ENCODE measurements at places on chromosomes 4 and X. TPM values are rescaled to one million over a fixed set of nuclear protein-coding genes. Genes with fewer than 3 reads are reported as not detected.
A peak's percentile ranks its signal among the peaks of the same experiment; 100 is the strongest.

- no peak overlapping the region for H3K4me3 ChIP-seq
- H3K36me3 ChIP-seq: no peaks in the 10 kb centered on the region
- H3K27ac ChIP-seq: no peak overlapping the region
- H3K27me3 ChIP-seq: no peaks in the 10 kb centered on the region
- no peak for DNase-seq
- peaks cover 4% of the 10 kb centered on the region for H3K4me1 ChIP-seq
These were observed 85.4 kb downstream of the AFAP1 start for GRCh38 chr4:7854216-7854615.

The FRAS1 gene
- total RNA-seq: 4.3 TPM

GRCh38 chrX:49878128-49878833 is 1.0 kb upstream of the USP27X start:
- no peaks in the 10 kb centered on the region for H3K27me3 ChIP-seq
- peak overlapping the region; percentile 82 for H3K27ac ChIP-seq
- H3K4me3 ChIP-seq: peak overlapping the region; percentile 76
- no peak for DNase-seq

- no peak overlapping the region for H3K4me3 ChIP-seq
- H3K27ac ChIP-seq: no peak overlapping the region
- DNase-seq: no peak
- no peaks in the 10 kb centered on the region for H3K4me1 ChIP-seq
- H3K36me3 ChIP-seq: no peaks in the 10 kb centered on the region
- H3K27me3 ChIP-seq: no peaks in the 10 kb centered on the region
These were observed 15.7 kb upstream of the HSFX1 start for GRCh38 chrX:149758068-149758714.

- no peak overlapping the region for H3K27ac ChIP-seq
- H3K4me3 ChIP-seq: no peak overlapping the region
- H3K36me3 ChIP-seq: peaks cover 7% of the 10 kb centered on the region
- H3K4me1 ChIP-seq: no peaks in the 10 kb centered on the region
- no peaks in the 10 kb centered on the region for H3K27me3 ChIP-seq
These were observed 29.7 kb downstream of the SCLT1 start for GRCh38 chr4:129063640-129064039.

DNA sequence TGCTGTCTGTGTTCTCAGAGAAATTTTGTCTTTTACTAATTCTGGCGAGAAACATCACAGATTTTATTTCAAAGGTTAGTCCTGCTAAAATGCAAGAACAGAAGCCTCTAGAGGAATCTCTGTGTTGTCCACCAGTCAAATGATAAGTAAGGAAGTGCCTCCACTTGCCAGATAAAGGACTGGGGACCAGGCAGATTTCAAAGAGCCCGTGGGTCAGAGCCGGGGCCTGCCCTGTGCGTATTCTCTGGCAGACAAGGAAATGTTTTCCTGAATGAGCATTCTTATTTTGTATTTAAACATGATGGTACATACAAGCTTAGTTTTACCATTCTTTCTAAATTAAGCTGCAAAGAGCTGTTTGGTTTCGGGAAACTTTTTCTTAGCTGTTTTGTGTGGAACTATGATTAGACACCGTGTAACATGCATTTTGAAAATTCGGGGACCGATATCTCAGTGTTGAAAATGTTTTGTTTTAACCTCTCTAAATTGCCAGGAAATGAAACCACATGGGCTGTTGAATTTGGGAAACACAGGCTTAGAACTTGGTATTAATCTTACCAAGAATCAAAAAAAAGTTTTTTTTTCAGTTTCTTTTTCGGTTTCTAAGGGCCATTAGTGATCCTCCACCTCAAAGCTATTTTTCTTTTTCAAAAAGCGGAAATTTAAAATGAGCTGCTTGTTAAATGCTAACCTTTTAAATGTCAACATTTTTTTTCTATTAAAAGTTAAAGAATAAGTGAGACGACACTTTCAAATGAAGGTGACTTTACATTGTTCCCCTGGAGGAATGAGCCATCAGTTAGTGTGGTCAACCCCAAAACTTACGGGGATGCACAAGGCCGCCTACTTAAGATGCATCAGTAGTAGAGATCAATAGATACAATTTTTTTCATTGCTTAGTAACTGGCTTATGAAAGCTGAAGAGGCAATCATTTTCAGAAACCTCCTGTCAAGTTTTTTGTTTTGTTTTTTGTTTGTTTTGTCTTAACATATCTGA is 89.6 kb upstream of the MTM1 start:
- no peak for DNase-seq
- no peaks in the 10 kb centered on the region for H3K36me3 ChIP-seq
- H3K27ac ChIP-seq: no peak overlapping the region
- no peak overlapping the region for H3K4me3 ChIP-seq

DNA sequence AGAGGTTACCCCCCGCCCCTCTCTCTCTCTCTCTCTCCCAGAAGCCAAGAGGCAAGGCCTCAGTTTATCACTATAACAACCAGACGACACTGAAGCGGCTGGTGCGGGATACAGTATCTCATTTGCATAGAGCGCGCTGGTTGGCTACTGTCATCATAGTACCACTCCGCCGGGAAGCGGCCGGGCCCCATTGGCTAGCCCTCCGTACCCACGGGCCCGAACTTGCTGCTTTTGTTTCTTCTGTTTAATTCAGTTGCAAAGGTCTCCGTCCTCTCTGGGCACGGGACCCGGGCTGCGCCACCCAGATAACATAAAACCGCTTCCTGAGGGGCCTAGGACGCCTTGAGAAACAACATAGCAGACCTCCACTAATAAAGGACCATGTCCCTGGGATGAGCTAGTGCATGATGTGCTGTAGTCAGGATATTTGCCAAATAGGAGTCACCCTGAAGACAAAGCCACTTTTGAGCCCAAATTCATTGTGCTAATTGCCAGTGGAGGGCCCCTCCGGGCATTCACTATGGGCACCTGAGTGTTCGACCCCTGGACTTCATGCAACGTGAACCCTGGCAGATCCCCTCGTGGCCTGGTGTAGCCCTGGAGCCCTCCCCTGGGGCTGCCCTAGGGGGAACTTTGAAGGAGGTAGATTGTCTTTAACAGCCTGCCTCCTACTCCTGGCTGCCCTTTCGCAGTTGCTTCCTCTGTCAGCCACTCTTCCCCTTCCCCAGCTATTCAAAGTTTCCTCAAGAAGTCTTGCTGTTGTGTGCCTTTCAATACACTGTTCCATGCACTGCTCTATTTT is at the start of gene PCYT1B:
TSS of gene PCYT1B (minus strand) at position 91 of the 802 bp plus-strand sequence. CDS start 242 bp downstream, outside the sequence.
- H3K27me3 ChIP-seq: no peaks in the 10 kb centered on the region
- peaks cover 11% of the 10 kb centered on the region for H3K4me1 ChIP-seq
- peak; percentile 78 for DNase-seq
- H3K36me3 ChIP-seq: no peaks in the 10 kb centered on the region
- no peak within 1 kb of the TSS for H3K4me3 ChIP-seq
- H3K27ac ChIP-seq: no peak within 1 kb of the TSS

The CFAP99 gene
- total RNA-seq: 4.8 TPM

The SPINK2 gene
- total RNA-seq: not detected

GRCh38 chr4:1746265-1746691 is 25.0 kb downstream of the TACC3 start:
- no peaks in the 10 kb centered on the region for H3K36me3 ChIP-seq
- H3K4me1 ChIP-seq: peaks cover 5% of the 10 kb centered on the region
- H3K27ac ChIP-seq: no peak overlapping the region
- H3K4me3 ChIP-seq: no peak overlapping the region
- H3K27me3 ChIP-seq: no peaks in the 10 kb centered on the region

- no peak overlapping the region for H3K4me3 ChIP-seq
- no peaks in the 10 kb centered on the region for H3K27me3 ChIP-seq
- no peaks in the 10 kb centered on the region for H3K4me1 ChIP-seq
- H3K36me3 ChIP-seq: no peaks in the 10 kb centered on the region
- DNase-seq: no peak
- H3K27ac ChIP-seq: no peak overlapping the region
These were observed 251.6 kb downstream of the USP46 start for GRCh38 chr4:52407545-52407944.

GRCh38 chr4:174865418-174865985 is 36.5 kb upstream of the GLRA3 start:
- no peak overlapping the region for H3K27ac ChIP-seq
- no peaks in the 10 kb centered on the region for H3K27me3 ChIP-seq
- no peak overlapping the region for H3K4me3 ChIP-seq
- H3K4me1 ChIP-seq: no peaks in the 10 kb centered on the region
- DNase-seq: no peak
- H3K36me3 ChIP-seq: no peaks in the 10 kb centered on the region

- H3K36me3 ChIP-seq: no peaks in the 10 kb centered on the region
- H3K4me3 ChIP-seq: no peak overlapping the region
- H3K27me3 ChIP-seq: no peaks in the 10 kb centered on the region
- H3K4me1 ChIP-seq: no peaks in the 10 kb centered on the region
- H3K27ac ChIP-seq: no peak overlapping the region
These were observed 140.3 kb upstream of the SH3RF1 start for GRCh38 chr4:169410839-169411770.

The PSAPL1 gene
- not detected for total RNA-seq

DNA sequence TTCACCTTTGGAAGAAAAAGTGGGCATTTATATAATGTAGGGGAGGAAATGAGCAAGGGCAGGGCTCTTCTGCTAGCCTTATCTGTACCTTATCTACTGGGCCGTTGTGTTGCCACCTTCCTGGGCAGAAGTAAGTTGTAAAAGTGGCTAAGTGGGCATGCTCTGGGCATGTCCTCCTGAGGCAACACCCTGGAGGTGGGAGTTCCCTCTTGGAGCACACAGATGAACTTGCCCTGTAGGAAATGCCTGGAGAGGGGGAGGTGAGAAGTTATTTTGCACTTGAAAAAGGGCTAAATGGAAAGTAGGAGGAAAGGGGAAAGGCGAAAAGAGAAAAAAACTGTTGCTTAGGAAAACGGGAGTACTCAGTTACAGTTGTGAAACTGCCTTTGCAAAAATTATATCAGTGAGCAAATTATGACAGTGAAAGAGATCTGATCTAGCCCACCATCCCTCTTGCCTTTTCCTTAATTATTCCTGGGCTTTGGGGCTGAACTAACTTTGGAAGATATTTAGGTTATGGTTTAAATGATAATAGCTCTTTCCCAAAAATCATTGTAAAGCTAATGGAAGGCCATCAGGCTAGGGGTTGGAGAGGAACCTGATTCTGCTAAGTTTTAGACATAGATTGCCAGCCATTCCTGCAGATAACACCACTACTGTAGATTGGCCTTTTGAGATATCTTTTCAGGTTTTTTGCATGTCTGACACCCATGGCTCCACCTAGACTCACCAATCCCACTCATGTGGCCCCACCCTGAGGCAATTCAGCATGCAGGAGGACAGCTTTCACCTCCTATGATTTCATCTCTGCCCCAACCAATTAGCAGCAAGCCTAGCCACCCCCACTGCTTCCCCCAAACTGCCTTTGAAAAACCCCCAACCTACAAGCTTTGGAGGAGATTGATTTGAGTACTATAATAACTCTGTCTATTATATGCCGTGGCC is 20.5 kb upstream of the ZNF81 start:
- H3K4me3 ChIP-seq: no peak overlapping the region
- H3K36me3 ChIP-seq: no peaks in the 10 kb centered on the region
- no peaks in the 10 kb centered on the region for H3K27me3 ChIP-seq
- no peak for DNase-seq

The XG gene
- not detected for total RNA-seq

The TMEM271 gene
- total RNA-seq: not detected

The TLL1 gene
- 2.3 TPM for total RNA-seq

GRCh38 chrX:1589356-1590130 is 1.9 kb upstream of the AKAP17A start:
- H3K4me3 ChIP-seq: no peak overlapping the region
- DNase-seq: no peak
- H3K36me3 ChIP-seq: peaks cover 13% of the 10 kb centered on the region
- H3K27me3 ChIP-seq: no peaks in the 10 kb centered on the region
- H3K4me1 ChIP-seq: peaks cover 17% of the 10 kb centered on the region

DNA sequence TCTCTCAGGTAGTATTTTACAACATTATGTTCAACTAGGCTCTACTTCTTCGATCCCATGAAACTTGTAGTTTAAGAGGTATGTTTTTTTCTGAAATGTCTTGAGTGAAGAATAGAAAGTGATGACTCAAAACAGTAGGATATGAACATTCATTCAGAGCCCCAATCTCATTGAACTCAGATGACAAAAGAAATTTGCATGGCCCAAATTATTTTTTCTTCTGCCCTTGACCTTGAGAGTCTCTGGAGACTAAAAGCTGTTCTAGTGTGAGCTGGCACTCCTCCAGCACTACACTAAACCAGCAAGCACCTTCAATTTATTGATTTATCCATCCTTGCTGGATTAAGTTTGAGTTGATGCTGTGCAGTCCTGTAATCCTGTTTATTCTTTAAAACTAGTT is 4.0 kb downstream of the DCLK2 start:
- H3K27me3 ChIP-seq: no peaks in the 10 kb centered on the region
- H3K27ac ChIP-seq: no peak overlapping the region
- DNase-seq: no peak
- H3K4me3 ChIP-seq: no peak overlapping the region

DNA sequence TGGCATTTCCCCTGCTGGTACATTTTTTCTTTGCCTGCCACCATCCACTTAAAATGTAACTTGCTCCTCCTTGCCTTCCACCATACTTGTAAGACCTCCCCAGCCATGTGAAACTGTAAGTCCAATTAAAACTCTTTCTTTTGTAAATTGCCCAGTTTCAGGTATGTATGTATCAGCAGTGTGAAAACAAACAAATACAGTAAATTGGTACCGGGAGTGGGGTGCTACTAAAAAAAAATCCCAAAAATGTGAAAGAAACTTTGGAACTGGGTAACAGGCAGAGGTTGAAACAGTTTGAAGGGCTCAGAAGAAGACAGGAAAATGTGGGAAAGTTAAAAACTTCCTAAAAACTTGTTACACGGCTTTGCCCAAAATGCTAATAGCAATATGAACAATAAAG is 16.3 kb downstream of the ARHGEF9 start:
- no peak overlapping the region for H3K27ac ChIP-seq
- no peaks in the 10 kb centered on the region for H3K4me1 ChIP-seq
- H3K36me3 ChIP-seq: no peaks in the 10 kb centered on the region
- no peaks in the 10 kb centered on the region for H3K27me3 ChIP-seq
- DNase-seq: no peak

DNA sequence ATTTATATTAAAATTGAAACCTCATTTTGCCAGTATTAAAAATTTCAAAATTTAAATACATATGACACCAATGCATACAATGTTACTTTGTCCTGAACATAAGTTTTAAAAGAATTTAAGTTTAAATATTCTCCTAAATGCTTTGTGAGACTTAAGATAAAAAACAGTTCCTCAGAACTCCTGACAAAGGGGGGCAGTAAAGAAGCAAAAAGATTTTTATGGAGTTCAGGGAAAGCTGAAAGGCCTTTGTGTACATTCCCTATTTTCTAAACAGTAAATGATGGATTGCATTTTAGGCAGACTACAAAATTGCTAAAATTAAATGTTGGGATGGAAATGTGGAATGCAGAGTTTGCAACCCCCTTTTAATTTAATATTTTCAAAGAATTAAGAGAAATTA is 81.7 kb downstream of the SNCA start:
- H3K27ac ChIP-seq: no peak overlapping the region
- no peak overlapping the region for H3K4me3 ChIP-seq
- no peaks in the 10 kb centered on the region for H3K4me1 ChIP-seq
- H3K27me3 ChIP-seq: no peaks in the 10 kb centered on the region
- no peak for DNase-seq
- no peaks in the 10 kb centered on the region for H3K36me3 ChIP-seq

Data from upper lobe of left lung (tissue), 6 donors.